ENCODE measurements at places on chromosomes 7 and 10.

DNA sequence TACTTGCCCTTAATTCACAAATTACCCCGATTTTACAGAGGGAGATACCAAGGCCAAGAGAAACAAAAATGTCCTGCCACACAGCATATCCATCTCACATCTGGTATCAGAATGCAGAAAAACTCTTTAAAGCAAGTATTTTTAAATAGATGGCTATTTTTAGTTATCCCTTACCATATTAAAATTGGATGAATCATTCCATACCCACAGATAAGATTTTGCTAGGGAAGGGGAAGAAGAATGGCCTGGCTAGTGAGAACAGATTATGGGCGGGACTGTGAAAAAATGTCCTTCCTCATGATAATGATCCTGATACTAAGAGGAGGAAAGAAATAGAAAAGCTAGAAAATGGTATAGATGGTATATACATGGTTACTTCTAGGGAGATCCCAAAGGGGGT, 80.6 kb upstream of the GATAD1 start:
- no peak for DNase-seq

GRCh38 chr7:150826061-150826849, 25.7 kb downstream of the TMEM176A start:
- peak; percentile 97 for DNase-seq

GRCh38 chr7:39016609-39017008, 38.9 kb downstream of the POU6F2 start:
- no peak for DNase-seq

DNA sequence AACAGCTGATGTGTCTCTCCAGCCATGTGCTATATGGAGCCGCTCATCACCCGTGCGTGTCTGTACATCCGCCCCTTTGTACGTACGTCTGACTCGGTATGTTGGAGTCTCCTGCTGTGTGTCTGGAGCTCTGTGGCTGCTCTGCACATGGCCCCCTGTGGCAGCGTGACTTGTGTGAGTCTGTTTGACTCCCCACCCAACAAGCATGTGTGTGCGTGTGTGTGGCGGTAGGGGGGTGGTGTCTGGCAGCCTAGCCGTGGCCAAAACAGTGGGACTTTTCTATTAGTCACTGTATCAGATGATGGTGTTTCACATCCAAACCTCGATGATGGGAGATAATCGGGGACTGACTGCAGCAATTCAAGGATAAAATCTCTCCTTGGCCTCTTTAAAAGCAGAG, 94.1 kb downstream of the COL13A1 start:
- no peak for DNase-seq

- DNase-seq: no peak
Measured at GRCh38 chr10:83673316-83673715, 466.0 kb upstream of the GHITM start.

- no peak for DNase-seq
Measured at GRCh38 chr7:142376356-142376997, 118.6 kb upstream of the PRSS58 start.

DNA sequence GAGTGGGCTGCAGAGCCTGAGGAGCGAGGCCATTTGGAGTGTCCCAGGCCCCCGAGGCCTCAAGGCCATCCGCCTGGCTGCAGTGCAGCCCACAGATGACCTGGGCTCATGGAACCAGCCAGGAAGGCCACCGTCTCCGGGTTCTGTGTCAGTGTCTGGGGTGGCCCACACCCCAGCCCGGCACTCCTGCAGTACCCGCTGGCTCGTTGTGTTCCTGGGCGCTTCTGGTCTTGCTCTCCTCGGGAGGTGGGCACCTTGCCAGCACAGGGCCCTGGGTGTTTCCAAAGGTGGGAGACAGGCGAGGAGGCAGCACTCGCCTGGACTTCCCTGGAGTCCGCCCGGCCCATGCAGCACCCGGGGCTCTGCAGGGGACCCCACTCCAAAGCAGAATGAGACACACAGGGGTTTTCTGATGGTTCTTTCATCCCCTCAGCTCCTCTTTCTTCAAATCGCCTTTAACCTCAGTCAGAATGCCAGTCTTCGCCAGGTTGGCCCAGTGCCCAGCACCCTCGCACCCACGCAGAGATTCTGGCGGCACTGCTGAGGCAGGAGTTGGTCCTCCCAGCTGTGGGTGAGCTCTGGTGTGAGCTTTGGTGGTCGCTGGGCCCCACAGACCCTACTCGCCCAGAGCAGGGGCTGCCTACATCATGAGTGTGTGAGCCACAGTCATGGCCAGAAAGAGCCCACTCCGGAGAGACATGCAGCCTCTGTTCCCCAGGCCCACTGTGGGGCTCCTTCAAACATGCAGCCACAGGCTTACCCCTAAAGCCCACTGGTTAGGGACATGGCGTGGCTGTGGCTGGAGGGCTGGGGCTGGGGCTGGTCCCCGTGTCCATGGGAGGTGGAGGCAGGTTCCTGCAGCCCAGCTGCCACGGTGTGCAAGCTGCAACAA, 155.7 kb downstream of the EBF3 start:
- DNase-seq: no peak

- DNase-seq: no peak
Measured at GRCh38 chr10:61000769-61001730, 57.1 kb upstream of the RHOBTB1 start.

GRCh38 chr10:72001033-72001395, 36.8 kb downstream of the CHST3 start:
- no peak for DNase-seq

DNA sequence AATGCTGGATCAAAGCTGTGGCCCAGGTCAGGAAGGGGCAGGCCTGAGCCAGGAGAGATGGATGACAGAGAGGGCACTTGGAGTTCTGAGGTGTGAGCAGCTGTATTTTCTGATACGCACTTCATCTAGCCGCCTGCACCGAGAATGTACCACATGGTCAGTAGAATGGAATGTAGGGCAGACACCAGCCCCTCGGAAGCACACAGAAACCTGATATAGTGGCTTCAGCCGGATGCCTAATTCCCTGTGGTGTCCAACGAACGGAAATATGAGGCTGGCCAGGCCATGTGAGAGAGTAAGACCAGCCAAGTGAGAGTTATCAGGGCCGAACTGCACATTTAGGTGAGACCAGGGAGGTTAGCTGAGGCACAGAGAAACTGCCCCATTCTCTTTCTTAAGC, 46.7 kb upstream of the PLCE1 start:
- no peak for DNase-seq

DNA sequence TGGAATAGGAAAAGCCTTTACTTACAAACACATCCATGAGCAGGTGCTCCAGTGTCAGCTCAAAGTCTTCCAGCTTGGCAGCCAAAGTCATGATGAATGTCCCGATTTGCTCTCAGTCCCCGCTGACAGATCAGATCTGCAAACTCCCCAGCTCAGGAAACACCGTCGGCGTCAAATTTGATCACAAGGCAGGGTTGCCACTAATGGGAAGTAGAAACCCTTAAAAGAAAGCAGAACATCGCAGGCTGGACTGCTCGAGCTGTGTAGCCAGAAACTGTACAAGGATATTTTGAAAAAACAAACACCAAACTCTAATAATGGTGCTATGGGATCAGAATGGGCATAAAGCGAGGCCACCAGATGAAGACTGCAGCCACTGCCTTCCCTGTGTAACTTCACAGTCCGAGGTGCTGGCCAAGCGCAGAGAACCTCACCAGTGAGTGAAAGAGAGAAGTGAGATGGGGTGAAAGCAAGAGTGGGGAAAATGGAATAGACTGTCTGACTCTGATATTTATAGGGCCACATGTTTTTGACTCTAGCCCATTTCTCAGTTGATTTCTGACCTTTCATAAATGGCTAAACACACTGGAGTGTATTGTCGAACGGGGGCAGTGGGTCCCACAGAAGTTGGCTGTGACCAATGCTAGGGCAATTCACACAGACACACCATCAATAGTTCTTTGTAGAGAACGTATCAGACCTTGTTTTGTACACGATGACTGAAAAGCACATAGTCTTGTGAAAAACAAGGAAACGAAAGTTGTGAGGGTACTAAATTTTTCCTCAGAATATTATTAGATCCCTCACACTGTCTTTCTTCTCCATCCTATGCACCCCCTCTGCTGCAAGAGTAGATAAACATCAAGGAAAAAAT, 306.2 kb downstream of the FRMD4A start:
- DNase-seq: no peak

- DNase-seq: no peak
Measured at GRCh38 chr10:89454561-89455347, 40.4 kb downstream of the IFIT5 start.

GRCh38 chr10:24393201-24393600, 184.3 kb downstream of the KIAA1217 start:
- no peak for DNase-seq

DNA sequence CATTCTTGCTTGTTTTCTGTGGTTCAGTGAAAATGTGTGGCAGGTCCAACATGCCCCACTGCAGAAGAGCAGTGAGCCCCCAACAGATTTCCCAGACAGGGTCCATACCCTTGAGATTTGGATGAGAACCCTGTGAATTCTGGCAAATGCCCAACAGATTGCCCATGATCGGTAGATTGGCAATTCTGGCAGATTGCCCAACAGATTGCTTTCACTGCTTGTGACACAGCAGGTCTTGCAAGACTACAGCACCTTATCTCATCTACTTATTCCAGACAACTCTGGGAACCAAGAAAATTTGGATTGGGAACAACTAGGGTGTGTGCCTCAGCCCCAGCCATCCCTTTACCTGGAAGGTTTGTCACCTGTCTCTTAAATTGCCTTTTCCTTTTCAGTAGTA, 143.7 kb upstream of the COL1A2 start:
- DNase-seq: no peak

GRCh38 chr10:31961277-31962074, 32.8 kb upstream of the ARHGAP12 start:
- DNase-seq: no peak

- peak; percentile 67 for DNase-seq
Measured at GRCh38 chr7:12729112-12729511, 41.7 kb downstream of the ARL4A start.

DNA sequence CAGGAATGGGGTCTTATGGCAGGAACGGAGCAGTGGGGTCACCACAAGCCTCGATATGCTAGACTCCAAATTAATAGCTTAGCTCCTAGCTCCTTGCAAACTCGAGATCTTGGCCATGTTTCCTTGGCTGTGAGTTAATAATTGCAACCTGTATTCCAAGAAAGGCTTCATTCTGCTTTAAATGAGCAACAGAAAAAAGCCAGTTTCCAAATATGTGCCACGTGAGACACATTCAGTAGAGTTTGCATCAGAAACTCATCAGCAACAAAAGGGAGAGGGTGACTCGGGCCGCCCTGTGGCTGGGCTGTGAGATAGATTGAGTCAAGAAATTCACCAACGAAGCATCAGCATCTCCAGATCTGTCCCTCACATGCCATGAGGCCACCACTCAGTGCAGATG, 112.0 kb downstream of the NPTX2 start:
- no peak for DNase-seq

GRCh38 chr7:73770002-73770859, at the start of gene CLDN3:
TSS of gene CLDN3 (minus strand) at chr7:73770270. CDS start at chr7:73770049, 221 bp downstream.
- peak; percentile 97 for DNase-seq

DNA sequence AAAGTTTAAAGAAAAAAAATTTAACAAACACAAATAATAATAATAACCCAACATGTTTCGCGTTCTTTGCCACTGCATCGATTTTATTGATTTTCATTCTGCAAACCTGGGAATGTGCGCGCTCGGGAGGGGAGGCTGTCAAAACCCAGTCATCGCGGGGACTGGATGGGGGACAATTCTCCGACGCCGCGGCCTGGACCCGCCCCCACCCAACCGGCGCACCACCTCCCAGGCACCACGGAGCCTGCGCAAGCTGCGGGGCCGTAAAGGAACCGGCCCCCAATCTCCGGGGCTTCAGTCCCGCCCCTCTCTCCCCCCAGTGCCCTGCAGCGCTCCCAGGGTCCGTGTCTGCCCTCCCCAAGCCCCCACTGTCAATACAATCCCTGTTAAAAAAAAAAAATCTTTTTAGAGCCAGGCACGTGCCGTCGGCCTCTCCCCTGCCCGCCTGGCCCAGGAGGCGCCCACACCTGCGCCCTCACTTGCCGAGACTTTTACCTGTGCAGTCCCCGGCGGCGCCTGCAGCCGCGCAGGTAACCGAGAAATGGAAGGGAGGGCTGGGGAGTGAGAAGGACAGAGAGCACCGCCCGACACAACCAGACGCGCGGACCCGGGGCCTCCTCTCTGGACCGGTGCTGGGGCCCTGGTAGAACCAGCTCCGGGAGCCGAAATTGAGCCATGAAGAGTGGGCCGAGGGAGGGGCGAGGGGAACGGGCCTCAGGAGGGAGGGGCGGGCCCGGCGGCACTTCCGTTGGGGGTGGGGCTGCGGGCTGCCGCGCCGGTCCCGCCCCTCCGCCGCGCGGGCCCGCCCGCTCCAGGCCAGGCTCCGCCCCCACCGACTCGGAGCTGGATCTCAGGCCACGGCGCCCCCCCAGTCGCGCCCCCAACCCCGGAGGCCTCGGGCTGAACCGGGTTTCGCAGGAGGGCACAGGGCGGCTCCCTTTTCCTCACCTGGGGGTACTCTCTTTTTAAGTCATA, 7.6 kb upstream of the ZNF503 start:
- peak; percentile 85 for DNase-seq

- DNase-seq: no peak
Measured at GRCh38 chr7:112308974-112309373, 102.5 kb downstream of the ZNF277 start.

DNA sequence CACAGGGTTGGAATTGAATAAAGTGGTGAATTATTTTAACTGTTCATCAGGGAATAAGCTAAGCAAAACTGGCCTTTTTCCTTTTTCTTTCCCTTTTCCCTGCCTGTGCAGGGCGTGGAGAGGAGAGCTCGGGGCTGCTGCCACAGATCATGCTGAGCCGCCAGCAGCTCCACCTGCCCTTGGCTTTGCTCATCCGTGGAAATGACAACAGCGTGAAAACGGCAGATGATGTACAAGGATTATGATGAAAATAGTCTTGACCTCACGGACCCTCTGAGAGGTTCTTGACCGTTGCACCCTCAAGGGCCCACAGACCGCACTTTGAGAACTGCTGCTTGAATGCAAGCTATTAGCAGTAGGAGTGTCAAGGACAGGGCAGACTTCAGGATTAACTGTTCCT, 10.6 kb downstream of the PPP2R2D start:
- no peak for DNase-seq

GRCh38 chr7:135653340-135654080, 8.8 kb upstream of the STMP1 start:
- no peak for DNase-seq

- DNase-seq: no peak
Measured at GRCh38 chr7:69643708-69644445, 45.6 kb downstream of the AUTS2 start.

- DNase-seq: no peak
Measured at GRCh38 chr7:2175091-2175490, 57.7 kb downstream of the MAD1L1 start.

GRCh38 chr7:84876061-84876821, 310.6 kb downstream of the SEMA3D start:
- no peak for DNase-seq
